Head of caudate nucleus (tissue), 42 donors: ENCODE measurements at places on chromosomes 3 and 15.
A peak's percentile ranks its signal among the peaks of the same experiment; 100 is the strongest.

DNA sequence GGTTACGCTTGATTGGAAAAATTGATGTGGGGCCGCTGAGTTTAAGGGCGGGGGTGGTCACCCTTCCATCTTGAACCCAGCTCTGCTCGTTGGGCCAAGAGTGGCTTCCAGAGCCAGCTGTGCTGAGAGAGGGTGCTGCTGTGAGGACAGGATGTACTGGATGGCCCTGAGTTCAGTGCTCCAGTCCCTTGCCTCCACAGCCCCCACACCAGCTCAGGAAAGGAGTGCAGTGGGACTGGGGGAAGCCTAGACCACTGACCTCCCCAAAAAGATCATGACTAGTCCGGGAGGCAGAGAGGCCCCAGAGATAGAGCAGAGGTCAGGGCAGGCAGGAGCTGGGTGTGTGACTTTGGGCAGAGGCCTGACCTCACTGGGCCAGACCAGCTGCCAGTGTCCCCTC, 4.0 kb upstream of the PTH1R start:
- DNase-seq = no peak

- DNase-seq = no peak
Observed at GRCh38 chr15:82854554-82854953, 45.1 kb downstream of the WHAMM start.

DNA sequence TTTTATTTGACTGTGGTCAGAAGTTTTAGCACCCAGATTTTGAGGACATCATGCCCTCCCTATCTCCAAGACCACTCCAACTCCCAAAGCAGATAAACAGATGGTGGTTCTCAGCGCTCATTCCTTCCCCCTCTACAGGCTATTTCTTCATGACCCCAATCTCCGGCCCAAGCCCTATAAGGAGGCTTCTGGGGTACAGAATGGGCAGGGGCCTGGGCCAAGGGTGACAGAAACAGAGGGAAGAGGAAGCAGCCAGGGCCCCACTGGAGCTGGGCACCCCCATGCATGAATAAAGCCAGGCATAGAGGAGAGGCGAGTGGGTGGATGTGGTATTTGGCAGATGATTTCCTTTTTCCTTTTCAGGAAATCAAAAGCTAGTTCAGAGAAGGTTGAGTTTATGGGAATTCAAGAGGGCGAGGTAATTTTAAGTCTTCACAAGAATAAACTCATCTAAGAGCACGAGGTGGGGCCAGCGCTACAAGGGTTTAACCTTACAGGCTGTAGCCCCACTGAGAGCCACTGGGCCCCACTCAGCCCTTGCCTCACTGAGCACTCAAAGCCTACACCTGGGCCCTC, 104.8 kb upstream of the HERC1 start:
- DNase-seq = no peak

GRCh38 chr3:67389176-67389575, 265.2 kb downstream of the SUCLG2 start:
- DNase-seq = no peak

- DNase-seq = no peak
Observed at GRCh38 chr15:36731025-36731424, 151.6 kb downstream of the CDIN1 start.

GRCh38 chr3:194082743-194083636, 53.0 kb upstream of the HES1 start:
- no peak for DNase-seq

DNA sequence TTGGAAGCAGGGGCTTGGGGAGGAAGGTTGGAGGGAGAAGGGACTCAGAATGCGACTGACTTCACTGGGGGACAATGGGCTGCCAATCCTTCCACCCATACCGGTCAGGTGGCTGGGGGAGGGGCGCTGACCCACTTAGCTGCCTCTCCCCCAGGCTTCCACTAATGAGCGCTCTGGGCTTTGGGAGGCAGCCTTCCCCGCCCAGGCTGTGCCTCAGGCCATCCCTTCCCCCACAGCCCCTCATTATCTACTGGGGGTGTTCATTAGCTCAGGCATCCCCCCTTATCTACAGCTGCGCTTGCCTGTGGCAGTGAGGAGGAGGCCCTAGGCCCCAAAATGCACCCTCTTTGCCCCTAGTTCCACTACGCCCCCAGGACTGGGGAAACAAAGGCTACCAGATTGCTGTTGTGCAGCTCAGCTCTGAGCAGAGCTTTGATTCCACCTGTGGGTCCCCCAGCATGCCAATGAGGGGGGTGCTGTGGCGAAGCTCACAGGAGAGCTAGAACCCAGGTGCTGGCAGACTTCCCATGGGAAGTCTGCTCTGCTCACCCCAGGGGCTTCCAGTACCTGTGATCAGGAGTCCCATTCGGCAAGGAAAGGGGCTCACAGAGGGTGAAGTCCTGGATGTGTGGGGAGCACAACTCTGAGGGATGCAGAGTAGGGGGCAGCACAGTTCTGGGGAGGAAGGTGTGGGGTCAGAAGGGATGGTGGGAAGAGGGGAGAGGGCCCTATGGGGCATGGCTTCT, 29.4 kb upstream of the SEMA3F start:
- no peak for DNase-seq

GRCh38 chr3:172787746-172788145, 37.2 kb downstream of the ECT2 start:
- DNase-seq = no peak

- no peak for DNase-seq
Observed at GRCh38 chr3:59502806-59503205, 453.0 kb upstream of the CFAP20DC start.

GRCh38 chr3:183381179-183381578, 47.2 kb downstream of the MCF2L2 start:
- no peak for DNase-seq

DNA sequence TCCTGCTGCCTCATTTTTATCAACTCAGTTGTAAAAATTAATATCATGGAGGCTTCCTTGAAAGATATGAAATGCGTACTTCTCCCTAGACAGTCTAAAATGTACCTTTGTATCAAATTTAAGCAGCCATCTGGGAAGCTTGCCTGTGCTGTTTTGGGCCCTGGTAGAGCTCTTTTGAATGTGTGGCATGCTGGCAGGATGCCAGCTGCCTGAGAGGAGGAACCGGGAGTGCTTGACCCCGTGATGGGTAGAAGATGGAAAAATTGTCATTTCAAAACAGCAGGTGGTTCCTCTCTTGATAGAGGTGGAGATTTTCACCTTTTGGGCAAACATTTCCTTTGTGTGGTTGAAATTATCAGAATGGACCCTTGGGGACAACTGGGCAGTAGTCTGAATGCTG, 245.3 kb downstream of the RPLP1 start:
- DNase-seq = peak; percentile 7

GRCh38 chr15:61997786-61998185, 62.5 kb downstream of the VPS13C start:
- no peak for DNase-seq

GRCh38 chr15:98801234-98801561, 152.9 kb downstream of the IGF1R start:
- peak; percentile 87 for DNase-seq

DNA sequence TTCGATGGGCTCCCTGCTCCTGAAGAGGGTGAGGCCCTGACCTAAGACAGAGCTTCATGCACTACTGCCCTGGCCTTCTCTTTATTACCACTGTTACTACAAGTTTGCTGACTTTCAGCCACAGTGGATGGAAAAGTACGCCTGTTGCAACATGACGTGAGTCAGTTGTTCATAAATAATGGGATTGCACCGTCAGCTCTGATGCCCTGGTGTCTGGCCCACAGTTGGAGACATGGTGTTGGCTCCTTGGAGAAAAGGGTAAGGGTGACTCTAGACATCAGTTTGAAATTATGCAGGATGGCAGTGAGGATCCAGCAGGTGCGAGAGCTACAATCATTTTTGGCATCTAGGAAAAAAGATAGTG, 5.5 kb downstream of the PAQR5 start:
- DNase-seq = no peak

GRCh38 chr3:66428733-66429132, 72.1 kb downstream of the LRIG1 start:
- DNase-seq = peak; percentile 46

GRCh38 chr3:148974726-148975125, 16.6 kb upstream of the GYG1 start:
- no peak for DNase-seq

GRCh38 chr3:72018343-72018984, 233.5 kb upstream of the PROK2 start:
- DNase-seq = no peak

DNA sequence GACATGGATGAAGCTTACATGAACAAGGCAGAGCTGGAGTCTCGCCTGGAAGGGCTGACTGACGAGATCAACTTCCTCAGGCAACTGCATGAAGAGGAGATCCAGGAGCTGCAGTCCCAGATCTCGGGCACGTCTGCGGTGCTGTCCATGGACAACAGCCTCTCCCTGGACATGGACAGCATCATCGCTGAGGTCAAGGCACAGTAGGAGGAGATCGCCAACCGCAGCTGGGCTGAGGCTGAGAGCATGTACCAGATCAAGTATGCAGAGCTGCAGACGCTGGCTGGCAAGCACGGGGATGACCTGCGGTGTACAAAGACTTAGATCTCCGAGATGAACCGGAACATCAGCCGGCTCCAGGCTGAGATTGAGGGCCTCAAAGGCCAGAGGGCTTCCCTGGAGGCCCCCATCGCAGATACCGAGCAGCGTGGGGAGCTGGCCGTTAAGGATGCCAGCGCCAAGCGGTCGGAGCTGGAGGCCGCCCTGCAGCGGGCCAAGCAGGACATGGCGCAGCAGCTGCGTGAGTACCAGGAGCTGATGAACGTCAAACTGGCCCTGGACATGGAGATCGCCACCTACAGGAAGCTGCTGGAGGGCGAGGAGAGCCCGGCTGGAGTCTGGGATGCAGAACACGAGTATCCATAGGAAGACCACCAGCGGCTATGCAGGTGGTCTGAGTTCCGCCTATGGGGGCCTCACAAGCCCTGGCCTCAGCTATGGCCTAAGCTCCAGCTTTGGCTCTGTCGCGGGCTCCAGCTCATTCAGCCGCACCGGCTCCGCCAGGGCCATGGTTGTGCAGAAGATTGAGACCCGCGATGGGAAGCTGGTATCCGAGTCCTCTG, 77.6 kb downstream of the CLDN11 start:
- no peak for DNase-seq

DNA sequence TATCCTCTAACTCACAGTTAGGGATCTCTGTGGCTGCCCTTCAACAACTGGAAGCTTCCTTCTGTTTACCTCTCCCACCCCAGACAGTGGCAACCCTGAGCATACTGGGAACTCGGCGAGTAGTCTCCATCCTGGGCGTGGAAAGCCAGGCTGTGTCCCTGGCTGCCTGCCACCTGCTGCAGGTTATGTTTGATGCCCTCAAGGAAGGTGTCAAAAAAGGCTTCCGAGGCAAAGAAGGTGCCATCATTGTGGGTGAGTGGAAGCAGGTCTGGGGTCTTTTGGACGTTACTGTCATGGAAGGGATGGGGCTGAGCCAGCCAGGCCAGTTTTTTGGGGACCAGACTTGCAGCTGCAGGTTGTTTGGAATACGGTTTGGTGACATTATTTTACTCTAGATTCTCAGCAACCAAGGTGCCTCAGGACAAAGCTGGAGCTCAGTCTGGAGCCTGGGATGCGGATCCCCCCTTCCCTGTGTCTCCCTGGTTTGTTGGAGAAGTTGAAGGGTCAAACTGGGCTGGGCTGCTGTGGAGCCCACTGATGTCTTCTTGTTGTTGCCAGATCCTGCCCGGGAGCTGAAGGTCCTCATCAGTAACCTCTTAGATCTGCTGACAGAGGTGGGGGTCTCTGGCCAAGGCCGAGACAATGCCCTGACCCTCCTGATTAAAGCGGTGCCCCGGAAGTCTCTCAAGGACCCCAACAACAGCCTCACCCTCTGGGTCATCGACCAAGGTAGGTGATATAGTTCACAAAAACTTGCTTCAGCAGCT, 7.5 kb downstream of the UNC45A start:
- no peak for DNase-seq

DNA sequence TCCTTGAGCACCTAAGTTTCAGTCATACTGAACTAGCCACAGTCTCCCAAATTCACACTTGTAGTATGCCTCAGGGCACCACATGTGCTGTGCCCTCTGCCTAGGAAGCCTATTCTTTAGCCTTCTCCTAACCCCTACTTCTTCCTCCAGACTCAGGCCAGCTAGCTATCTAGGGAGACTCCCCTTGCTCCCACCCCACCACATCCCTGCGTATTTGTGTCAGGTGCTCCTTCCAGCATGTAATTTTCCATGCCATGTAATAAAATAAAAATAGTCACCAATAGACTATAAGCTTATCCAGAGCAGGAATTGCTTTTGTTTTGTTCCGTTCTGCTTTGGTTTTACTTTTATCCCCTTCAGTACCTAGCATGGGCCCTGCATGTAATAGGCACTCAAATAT, 14.9 kb upstream of the GJD2 start:
- no peak for DNase-seq

DNA sequence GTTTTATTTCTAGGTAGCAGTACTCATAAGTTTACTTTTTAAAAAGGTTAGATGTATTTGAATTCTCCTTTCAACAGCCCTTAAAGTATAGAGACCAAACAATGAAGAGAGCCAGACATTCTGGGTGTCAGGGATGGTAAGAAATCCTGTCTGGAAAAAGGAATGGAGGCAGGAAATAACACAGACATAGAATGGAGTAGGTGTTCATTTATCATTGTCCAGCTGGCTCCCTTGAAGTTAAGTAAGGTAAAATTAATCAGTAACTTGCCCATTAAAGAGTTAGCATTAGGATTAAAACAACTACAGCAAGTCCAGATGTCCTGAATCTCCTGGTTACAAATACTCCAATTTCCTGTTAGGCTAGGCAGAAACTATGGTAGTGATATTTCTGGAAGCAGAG, 13.5 kb upstream of the SUCNR1 start:
- DNase-seq = no peak

- DNase-seq = no peak
Observed at GRCh38 chr3:8972639-8973038, 9.4 kb upstream of the RAD18 start.

GRCh38 chr3:7879572-7879971, 622.1 kb upstream of the LMCD1 start:
- no peak for DNase-seq

DNA sequence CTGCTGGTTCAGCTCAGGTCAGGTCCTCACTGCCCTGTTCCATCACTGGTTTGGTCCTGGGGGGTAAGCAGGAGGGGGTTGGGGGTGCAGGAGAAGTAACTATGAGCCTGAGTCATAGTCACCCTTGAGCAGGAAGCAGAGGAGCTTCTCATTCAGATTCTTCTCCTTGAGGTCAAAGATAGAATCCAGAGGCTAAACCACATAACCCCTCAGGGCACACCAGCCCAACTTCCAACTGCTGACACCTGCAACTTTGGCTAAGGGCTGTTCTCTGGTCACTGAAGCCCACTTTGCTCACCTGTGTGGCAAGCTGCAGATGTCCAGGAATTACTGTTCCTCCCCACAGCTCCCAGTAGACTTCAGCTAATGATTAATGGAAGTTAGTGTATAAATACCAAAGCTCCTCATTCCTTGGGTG, 48.8 kb upstream of the LRRFIP2 start:
- DNase-seq = no peak
